ENCODE measurements at places on chromosomes 7 and 10. TPM values are rescaled to one million over a fixed set of nuclear protein-coding genes. Genes with fewer than 3 reads are reported as not detected.

- DNase-seq = no peak
Measured at GRCh38 chr7:149022756-149023360, 5.4 kb downstream of the PDIA4 start.

Gene PCDH15
- total RNA-seq = not detected

GRCh38 chr10:118871244-118871865, 116.6 kb upstream of the CACUL1 start:
- DNase-seq = no peak

Gene ANKRD61
- total RNA-seq = not detected

DNA sequence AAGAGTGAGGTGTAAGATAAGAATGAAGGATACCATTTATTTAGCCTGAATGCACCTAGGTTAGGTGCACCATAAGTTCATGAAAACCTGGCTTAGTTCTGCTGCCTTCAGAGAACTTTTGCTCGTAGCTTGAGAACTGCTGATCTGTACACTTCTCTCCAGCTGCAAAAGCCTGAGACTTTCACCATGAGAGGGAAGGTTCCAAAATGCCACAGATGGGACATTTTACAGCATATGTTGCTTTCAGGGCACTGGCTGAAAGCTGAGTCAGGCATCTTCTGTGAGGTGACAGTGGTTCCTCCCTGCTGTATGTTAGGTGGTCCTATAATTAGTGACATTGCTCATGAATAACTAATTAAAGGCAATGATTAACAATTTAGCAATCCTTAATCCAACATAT, 298.3 kb downstream of the GALNT17 start:
- DNase-seq = no peak

- no peak for DNase-seq
Measured at GRCh38 chr7:111045449-111045848, 45.5 kb upstream of the LRRN3 start.

All from uterus (tissue), 4 donors.